ENCODE measurements at places on chromosomes 2 and 18.

DNA sequence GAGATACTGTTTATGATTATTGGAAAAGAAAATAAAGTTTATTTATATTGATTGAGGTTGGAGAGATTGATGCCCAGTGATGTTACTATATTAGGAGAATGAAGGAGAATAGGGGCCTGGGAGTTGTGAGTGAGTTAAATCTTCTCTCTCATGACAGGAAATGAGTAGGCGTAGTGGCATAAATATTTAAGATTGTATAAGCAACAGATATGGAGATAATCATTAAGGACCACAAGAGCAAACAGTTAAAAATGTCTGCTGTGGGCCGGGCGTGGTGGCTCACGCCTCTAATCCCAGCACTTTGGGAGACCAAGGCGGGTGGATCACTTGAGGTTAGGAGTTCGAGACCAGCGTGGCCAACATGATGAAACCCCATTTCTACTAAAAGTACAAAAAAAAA lies 62.7 kb downstream of the PTRHD1 start:
- DNase-seq, result no peak

- DNase-seq, result no peak
These were observed 51.4 kb upstream of the GPC1 start for GRCh38 chr2:240383871-240384700.

- DNase-seq, result no peak
These were observed 51.0 kb downstream of the PKDCC start for GRCh38 chr2:42098571-42099437.

DNA sequence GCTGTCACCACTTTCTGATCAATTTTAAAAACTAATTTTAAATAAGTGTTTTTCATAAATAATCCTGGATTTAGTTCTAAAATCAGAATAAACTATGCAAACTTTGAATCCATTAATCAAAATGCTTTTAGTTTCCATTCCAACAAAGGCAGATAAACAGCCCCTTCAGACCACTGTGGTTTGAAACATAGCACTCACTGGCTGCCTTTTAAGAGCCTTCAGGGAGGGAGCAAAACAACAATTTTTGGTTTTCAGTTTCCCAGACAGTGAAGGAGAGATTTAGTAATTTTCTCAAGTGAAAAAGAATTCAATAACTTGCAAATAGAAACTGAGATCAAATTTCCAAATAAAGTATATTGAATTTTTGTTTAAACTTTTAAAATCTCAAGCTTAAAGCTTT lies 46.1 kb downstream of the CDK15 start:
- no peak for DNase-seq

DNA sequence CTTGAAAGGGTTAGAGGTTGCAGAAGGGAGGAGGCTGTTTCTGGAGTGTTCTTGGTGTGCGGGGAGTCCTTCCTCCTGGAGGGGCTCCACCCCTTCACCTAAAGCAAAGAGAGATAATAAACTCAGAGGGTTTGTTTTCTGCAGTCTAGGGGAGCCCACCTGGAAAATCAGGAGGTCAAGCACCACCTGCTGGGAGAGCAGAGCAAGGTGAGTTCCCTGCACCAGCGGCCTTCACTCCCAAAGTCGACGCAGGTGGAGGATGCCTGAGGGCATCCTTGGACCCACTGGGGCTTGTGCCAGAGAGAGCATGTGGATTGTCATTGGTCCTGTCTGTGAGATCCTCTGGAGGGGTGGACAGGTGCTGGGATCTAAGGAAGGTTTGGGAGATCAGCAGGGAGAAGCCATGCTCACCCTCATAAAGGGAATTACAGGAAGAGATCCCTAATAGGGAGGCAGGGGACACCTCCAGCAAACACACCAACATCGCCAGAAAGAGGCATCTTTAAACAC lies 116.7 kb downstream of the KCNF1 start:
- no peak for DNase-seq

- DNase-seq, result no peak
These were observed 46.5 kb downstream of the PLEK start for GRCh38 chr2:68411397-68412126.

GRCh38 chr2:70948337-70949003 lies 12.8 kb downstream of the ATP6V1B1 start:
- DNase-seq, result peak; percentile 76

DNA sequence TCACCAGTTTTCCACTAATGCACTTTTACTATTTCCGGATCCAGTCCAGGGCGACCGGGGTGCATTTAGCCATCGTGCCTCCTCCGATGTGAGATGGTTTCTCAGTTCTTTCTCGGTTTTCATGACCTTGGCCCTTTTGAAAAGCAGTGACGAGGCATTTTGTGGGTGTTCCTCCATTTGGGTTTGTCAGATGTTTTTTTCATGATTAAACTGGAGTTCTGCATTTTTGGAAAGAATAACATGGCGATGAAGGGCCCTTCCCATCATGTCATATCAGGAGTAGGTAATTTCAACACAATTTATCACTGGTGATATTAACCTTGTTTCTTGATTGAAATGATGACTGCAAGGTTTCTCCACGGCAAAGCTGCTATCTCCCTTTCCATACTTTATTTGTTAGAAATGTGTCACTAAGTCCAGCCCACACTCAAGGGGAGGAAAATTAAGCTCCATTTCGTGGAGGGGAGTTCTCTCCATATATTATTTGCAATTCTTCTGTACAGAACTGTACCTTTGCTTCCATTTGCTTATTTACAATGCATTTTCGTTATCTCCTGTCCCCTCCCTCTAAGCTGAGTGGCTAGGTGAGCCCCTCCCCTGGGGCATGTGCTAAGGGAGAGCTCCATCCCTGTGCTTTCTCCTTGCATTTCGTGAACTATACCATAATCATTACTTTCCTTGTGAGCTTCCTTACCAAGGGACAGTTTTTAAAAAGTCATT lies 8.9 kb upstream of the KLF11 start:
- no peak for DNase-seq

GRCh38 chr2:124478761-124479160 lies 453.7 kb downstream of the CNTNAP5 start:
- DNase-seq, result no peak

DNA sequence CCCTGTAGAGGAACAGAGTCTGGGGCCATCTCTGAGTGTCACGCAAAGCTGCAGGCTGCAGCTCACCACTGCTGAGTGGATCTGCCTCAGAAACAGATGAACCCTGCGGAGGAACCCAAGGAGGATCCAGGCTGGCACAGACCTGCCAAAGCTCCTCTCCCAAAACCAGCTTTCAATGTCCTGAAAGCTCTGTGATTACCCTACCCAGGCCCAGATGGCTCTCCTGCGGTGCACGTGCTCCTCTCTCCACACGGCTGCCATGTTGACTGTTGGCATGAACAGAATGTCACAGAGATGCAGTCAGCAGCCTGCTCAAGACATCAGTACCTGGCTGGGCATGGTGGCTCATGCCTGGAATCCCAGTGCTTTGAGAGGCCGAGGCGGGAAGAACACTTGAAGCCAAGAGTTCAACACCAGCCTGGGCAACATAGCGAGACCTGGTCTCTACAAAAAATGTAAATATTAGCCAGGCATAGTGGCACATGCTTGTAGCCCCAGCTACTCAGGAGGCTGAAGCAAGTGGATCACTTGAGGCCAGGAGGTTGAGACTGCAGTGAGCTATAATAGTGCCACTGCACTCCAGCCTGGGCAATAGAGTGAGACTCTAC lies 216.8 kb downstream of the MGAT5 start:
- no peak for DNase-seq

GRCh38 chr2:232886176-232886575 lies 16.1 kb downstream of the SNORC start:
- DNase-seq, result no peak

DNA sequence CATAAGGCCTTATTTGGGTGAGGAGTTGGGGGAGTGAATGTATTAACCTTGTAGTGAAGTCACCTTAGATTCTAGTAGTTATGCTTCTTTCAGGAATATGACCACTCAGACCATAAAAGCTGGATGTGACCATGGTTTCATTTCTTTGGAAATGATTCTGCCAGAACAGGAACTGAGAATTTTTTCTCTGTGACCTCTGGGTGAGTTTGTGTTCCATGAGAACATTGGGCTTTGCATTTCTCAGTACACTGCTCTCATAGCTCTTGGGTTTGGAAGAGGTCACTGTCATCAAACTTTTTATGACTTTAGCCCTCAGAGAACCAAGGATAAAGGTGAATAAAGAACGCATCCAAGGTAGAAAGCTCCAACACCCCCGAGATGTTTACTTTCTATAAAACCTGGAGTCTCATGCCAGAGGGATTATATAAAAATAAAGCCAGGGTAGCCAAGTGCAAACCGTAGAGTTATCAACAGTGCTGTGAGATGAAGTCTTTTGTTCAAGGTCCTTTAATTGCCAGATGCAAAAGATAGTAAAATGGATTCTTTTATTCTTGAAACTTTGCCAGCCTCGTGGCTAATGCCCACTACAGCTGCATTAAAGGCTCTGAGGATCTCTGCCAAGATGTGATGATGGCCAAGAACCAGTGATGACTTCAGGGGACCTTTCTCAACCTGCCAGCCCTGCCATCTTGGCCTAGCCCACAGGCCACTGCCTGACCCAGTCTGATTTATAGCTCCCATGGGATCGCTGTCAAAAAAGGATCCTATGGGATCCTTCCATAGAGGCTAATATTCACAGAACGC lies 27.8 kb upstream of the MAT2A start:
- DNase-seq, result no peak

- DNase-seq, result peak; percentile 39
These were observed 431 bp downstream of the FAM98A start for GRCh38 chr2:33598561-33599174.

DNA sequence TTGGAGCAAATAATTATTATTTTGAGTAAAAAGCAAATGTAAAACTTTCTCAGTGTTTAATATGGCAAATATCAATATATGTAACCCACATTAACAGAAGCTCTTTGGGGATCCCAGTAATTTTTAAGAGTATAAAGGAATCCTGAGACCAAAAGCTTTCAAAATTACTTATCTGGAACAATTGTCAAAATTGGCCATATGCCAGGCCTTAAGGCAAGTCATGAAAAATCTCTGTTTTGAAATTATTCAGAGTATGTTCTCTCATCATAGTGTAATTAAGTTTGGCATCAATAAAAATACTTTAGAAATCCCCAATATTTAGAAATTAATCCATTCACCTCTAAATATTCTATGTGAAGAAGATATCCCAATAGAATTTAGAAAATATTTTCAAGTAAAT lies 225.3 kb upstream of the ARL4C start:
- DNase-seq, result no peak

DNA sequence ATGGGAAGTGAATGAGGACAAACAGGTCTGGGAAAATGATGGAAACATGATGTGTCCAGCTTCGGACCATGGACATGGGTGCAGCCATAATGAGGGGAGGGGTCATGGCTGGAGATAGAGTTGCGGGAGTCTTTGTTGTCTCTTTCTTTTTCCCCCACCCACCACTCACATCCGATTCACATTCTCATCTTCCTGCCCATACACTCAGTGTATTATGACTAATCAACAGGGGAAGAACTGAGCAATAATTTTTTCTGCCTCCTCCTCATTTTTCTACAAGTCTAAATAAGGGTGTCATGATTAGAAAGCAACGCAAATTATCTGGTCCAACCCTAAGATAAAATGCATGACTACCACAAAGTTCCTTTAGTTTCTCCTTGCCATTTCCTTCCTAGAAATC lies 5.7 kb upstream of the SERPINB2 start:
- DNase-seq, result no peak

- DNase-seq, result no peak
These were observed 881 bp downstream of the PIKFYVE start for GRCh38 chr2:208266936-208267335.

DNA sequence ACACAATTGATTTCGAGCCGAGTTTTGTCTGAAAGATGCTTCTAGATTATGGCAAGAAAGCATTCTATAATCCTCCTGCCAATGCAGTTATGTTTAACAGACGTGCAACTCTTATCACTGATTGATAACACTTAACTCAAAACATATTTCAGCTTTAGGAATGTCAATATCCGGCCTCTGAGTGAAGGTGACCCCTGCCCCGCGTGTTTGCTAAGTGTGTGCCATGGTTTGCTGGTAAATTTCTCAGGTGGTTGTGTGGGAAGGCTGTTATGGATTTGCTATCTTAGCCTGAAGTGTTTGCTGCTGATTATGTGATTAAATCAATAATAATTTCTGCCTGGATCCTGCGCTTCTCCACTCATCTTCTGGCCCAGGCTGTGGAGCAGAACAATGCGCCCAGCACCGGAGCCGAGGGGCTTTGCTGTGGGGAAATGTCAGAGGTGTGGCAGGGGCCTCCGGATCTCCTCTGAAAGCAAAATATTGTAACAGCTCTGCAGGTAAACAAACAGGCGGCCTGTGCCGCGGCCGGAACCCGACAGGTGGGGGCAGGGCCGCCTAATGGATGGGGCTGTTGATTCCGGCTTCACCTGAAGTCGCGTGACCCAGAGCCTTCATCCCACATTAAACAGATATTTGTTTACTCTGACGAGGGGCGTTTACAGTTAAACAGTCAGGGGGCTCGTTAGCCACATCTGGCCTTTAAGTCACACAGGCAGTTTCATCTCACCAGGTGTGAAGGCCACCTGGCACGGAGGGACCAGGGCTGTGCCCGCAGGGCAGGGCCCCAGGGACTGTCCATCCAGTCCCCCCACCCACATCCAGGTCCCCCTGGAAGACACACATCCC lies 210.7 kb upstream of the SALL3 start:
- DNase-seq, result no peak

DNA sequence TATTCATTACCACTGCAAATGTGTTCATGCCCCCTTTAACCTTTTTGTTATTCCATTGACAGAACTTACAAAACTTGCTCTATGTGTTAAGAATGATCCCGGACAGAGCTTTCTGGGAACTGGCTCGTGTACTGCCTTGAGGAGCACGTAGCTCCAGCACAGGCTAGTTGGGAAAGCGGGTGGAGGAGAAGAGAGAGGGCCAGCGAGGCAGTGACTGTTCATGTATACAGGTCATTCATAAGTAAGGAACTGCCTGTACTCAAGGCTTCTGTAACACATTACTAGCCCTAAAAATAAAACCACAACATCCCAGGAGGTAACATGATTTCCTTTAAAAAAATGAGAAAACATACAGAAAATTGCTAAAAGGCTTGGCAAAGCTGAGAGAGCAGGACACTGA lies 109.0 kb downstream of the STK39 start:
- DNase-seq, result no peak

DNA sequence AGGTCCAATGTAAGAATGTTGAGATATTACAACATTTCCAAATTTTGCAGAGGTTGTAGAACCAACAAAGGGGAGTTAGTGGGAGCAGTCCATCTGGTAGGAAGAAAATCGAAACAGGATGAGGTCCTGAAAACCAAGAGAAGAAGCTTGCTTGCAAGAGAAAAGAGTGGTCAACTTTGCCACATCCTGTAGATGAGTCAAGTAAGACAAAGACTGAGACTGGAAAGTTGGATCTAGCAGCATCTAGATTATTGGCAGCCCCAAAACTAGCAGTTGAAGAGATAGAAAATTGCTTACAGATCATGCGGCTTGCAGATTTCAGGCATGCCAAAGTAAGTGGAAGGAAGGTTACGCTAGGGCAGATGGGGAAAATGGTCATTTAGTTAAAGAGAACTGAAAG lies 378.9 kb downstream of the GRB14 start:
- no peak for DNase-seq
